ENCODE measurements at places on chromosomes 7 and 10. TPM values are rescaled to one million over a fixed set of nuclear protein-coding genes. Genes with fewer than 3 reads are reported as not detected.

Gene PLXNA4
- 0.06 TPM for total RNA-seq

Gene ASB10
- not detected for total RNA-seq

Gene SPAG6
- 0.19 TPM for total RNA-seq

Gene FEZF1
- total RNA-seq: not detected

Gene C10orf53
- not detected for total RNA-seq

Gene HMX3
- not detected for total RNA-seq

Gene TMEM236
- total RNA-seq: 0.18 TPM
